ENCODE measurements at places on chromosomes 16 and 17. TPM values are rescaled to one million over a fixed set of nuclear protein-coding genes. Genes with fewer than 3 reads are reported as not detected.

DNA sequence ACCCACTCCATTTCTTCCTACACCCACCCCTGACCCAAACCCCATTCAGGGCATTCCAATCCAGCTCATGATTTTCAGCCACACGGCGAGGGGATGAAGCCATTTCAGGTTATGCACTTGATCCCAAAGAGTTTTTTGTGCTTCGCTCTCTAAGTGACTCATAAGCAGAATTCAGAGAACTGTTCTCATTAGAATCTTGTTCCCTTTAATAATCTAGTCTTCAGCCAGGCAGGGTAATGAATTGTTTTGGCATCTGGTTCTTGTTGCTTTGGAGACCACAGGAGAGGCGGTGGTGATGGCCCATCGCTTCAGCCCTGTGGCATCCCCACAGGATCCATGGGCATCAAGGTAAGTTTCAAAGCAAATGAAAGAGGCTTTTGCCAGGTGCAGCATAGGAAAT is 4.8 kb upstream of the KRT31 start:
- DNase-seq: no peak

GRCh38 chr16:63447121-63447520 is 1410.9 kb upstream of the CDH8 start:
- no peak for DNase-seq

Gene FOXJ1
- 1.4 TPM for total RNA-seq

Gene CTRL
- total RNA-seq: 1.1 TPM

Gene ITGAD
- not detected for total RNA-seq
